ENCODE measurements at places on chromosomes 16 and 17. TPM values are rescaled to one million over a fixed set of nuclear protein-coding genes. Genes with fewer than 3 reads are reported as not detected.

HSD17B2 gene
- not detected for total RNA-seq

SEPTIN1 gene
- total RNA-seq, result 0.97 TPM

PTX4 gene
- 0.16 TPM for total RNA-seq

CACNG3 gene
- not detected for total RNA-seq

HLF gene
- 31.6 TPM for total RNA-seq

GNG13 gene
- not detected for total RNA-seq

NEUROD2 gene
- not detected for total RNA-seq

EXOC3L1 gene
- 2.3 TPM for total RNA-seq

CRISPLD2 gene
- 23.5 TPM for total RNA-seq

TP53TG3D gene
- total RNA-seq, result 0.89 TPM

TSPAN10 gene
- total RNA-seq, result 0.24 TPM

HOXB6 gene
- total RNA-seq, result 0.78 TPM

AKAP1 gene
- 228 TPM for total RNA-seq

TTLL6 gene
- not detected for total RNA-seq

SBK1 gene
- total RNA-seq, result 2.0 TPM

ANKS3 gene
- 9.1 TPM for total RNA-seq

ZNF385C gene
- 0.16 TPM for total RNA-seq

MT1M gene
- 5.4 TPM for total RNA-seq

PITPNC1 gene
- total RNA-seq, result 14.6 TPM

CBFA2T3 gene
- total RNA-seq, result 8.6 TPM

KCNJ16 gene
- total RNA-seq, result not detected

AGRP gene
- total RNA-seq, result not detected

MRPL28 gene
- 79.6 TPM for total RNA-seq

GRAPL gene
- total RNA-seq, result 1.5 TPM

MPHOSPH6 gene
- 6.4 TPM for total RNA-seq

EPX gene
- not detected for total RNA-seq

HIC1 gene
- 19.3 TPM for total RNA-seq

BLTP2 gene
- 69.2 TPM for total RNA-seq

TEKT5 gene
- not detected for total RNA-seq

EVPLL gene
- not detected for total RNA-seq

RPRML gene
- total RNA-seq, result not detected

ZNF750 gene
- total RNA-seq, result 0.13 TPM

PPL gene
- total RNA-seq, result 14.9 TPM

CD7 gene
- 0.75 TPM for total RNA-seq

SLC5A11 gene
- not detected for total RNA-seq

NPIPB2 gene
- total RNA-seq, result 1.6 TPM

TP53TG3F gene
- not detected for total RNA-seq

AATF gene
- total RNA-seq, result 26.9 TPM

PAGR1 gene
- 14.7 TPM for total RNA-seq

TRPV3 gene
- 1.0 TPM for total RNA-seq

ABCA9 gene
- 31.7 TPM for total RNA-seq
